ENCODE measurements at places on chromosomes 4 and X. TPM values are rescaled to one million over a fixed set of nuclear protein-coding genes. Genes with fewer than 3 reads are reported as not detected.

- no peak for DNase-seq
- peaks cover 13% of the 10 kb centered on the region for H3K27me3 ChIP-seq
- no peak overlapping the region for H3K4me3 ChIP-seq
- H3K27ac ChIP-seq = no peak overlapping the region
Measured at GRCh38 chrX:133786382-133786781, 199.0 kb downstream of the GPC3 start.

GRCh38 chrX:109352066-109352588 is 129.8 kb downstream of the GUCY2F start:
- H3K27ac ChIP-seq = no peak overlapping the region
- H3K27me3 ChIP-seq = peaks cover 5% of the 10 kb centered on the region
- H3K4me3 ChIP-seq = no peak overlapping the region
- no peak for DNase-seq
- H3K4me1 ChIP-seq = no peaks in the 10 kb centered on the region
- H3K36me3 ChIP-seq = no peaks in the 10 kb centered on the region

GRCh38 chr4:28774344-28774743 is 1913.7 kb downstream of the STIM2 start:
- no peaks in the 10 kb centered on the region for H3K36me3 ChIP-seq
- H3K4me1 ChIP-seq = 0 out of 2 replicates have a peak, but pooled peaks cover 2% of the 10 kb centered on the region
- no peak for DNase-seq

DNA sequence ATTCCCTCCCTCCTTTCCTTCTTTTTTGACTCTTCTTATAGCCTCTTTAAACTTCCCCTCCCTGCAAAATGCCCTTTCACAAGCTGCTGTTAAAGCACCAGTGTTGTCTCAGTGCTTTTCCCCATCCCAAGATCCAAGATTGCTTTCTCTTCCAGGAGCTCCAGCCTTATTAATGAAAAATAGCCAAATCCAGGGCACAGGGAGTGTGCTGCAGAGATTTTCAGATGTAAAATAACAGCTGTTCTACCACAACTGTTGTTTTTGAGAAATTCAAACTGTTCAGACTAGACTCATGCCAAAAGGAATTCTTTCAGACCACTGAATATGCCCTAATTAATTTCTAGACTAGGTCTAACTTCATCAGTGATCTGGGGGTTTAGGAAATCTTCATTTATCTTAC is 47.0 kb upstream of the GPC3 start:
- DNase-seq = no peak
- H3K27me3 ChIP-seq = no peaks in the 10 kb centered on the region
- no peak overlapping the region for H3K27ac ChIP-seq
- no peaks in the 10 kb centered on the region for H3K36me3 ChIP-seq
- no peaks in the 10 kb centered on the region for H3K4me1 ChIP-seq

- H3K4me1 ChIP-seq = peaks cover 12% of the 10 kb centered on the region
- H3K27ac ChIP-seq = no peak overlapping the region
- peaks cover 2% of the 10 kb centered on the region for H3K36me3 ChIP-seq
- no peaks in the 10 kb centered on the region for H3K27me3 ChIP-seq
- H3K4me3 ChIP-seq = peak overlapping the region; percentile 92
Measured at GRCh38 chr4:118350961-118351360, 1.8 kb downstream of the PRSS12 start.

- no peak overlapping the region for H3K27ac ChIP-seq
- H3K27me3 ChIP-seq = no peaks in the 10 kb centered on the region
Measured at GRCh38 chr4:93646233-93646930, 182.2 kb upstream of the ATOH1 start.

DNA sequence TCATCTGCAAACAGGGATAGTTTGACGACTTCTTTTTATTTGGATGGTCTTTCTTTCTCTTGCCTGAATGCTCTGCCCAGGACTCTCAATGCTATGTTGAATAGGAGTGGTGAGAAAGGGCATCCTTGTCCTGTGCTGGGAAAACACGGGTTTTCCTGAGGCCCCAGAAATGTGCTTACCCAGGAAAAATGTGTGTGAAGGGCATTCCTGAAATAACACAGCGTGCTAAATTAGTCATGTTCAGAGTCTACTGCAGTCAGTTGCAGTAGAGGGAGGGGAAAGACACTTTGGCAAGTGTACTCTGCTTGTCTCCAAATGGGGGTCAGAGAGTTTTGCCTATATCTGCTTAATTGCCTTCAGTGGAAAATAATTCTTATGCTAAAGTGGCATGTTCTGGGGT is 153.9 kb downstream of the CCNG2 start:
- no peaks in the 10 kb centered on the region for H3K36me3 ChIP-seq
- no peaks in the 10 kb centered on the region for H3K27me3 ChIP-seq
- no peak overlapping the region for H3K27ac ChIP-seq
- no peak overlapping the region for H3K4me3 ChIP-seq

DNA sequence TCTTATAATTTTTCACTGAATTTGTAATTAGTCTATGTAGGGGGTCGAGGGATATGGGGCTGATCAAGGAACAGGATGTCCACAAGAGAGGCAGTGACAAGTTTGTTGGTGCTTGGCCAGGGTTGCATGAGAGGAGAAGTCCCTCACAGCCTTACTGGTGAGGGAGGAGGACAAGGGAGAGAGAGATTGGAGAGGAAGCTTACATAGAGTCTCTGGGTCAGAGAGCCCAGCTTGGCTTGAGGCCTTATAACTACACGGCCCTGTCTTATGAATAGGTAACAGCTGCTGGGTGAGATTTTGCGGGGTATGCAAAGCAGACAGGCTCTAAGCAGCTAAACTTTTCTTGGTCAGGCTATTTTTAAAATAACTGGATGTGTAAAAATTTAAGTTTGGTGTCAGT is 37.9 kb upstream of the OTUD4 start:
- H3K27me3 ChIP-seq = peaks cover 2% of the 10 kb centered on the region
- no peak for DNase-seq
- H3K4me3 ChIP-seq = no peak overlapping the region
- H3K36me3 ChIP-seq = no peaks in the 10 kb centered on the region
- H3K4me1 ChIP-seq = no peaks in the 10 kb centered on the region

DNA sequence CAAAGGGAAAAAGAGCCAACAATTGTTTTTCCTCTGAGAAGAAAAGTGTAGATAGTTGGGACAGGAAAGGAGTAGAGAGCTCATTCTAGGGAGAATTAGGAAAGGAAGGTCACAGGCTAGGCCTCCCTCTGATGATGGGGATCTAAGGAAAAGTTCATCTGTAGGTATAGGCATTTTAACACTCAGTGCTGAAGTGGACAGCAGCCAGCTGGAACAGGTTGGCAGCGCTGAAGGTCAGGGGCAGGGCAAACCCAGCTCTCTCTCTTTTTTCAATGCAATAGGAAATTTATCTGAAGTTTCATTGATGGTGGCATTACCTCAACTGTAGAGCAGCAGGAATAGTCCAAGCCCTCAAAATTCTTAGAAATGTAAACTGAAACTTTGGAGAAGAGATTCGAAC is 98.5 kb upstream of the ETNPPL start:
- H3K36me3 ChIP-seq = no peaks in the 10 kb centered on the region
- DNase-seq = peak; percentile 24
- H3K4me3 ChIP-seq = no peak overlapping the region
- H3K4me1 ChIP-seq = no peaks in the 10 kb centered on the region

DNA sequence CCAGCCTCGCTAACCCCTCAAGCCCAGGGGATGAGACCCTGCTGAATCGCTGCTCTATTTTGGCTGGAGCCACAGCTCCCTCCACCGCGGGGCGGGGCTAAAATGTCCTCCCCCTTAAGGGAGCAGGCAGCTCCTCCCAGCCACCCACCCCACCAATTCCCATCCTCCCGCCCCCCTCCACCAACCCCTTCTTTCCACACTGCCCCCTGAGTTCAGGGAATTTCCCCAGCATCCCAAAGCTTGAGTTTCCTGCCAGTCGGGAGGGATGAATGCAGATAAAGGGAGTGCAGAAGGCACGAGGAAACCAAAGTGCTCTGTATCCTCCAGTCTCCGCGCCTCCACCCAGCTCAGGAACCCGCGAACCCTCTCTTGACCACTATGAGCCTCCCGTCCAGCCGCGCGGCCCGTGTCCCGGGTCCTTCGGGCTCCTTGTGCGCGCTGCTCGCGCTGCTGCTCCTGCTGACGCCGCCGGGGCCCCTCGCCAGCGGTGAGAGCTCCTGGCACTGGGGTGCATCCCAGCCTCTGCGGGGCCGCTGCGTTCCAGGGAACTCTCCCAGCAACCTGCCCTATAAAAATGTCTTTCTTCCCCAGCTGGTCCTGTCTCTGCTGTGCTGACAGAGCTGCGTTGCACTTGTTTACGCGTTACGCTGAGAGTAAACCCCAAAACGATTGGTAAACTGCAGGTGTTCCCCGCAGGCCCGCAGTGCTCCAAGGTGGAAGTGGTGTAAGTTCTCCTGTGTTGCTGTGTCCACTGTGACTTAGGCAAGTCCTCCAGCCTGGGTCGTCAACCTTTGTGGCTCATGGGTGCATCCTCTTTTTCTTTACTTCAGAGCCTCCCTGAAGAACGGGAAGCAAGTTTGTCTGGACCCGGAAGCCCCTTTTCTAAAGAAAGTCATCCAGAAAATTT is at the start of gene CXCL6:
TSS of gene CXCL6 (plus strand) at position 306 of the 907 bp plus-strand sequence. CDS start at position 379, 73 bp downstream.
- no peaks in the 10 kb centered on the region for H3K36me3 ChIP-seq
- DNase-seq = no peak
- H3K4me3 ChIP-seq = peak within 1 kb of the TSS; percentile 19
- peaks cover 13% of the 10 kb centered on the region for H3K27me3 ChIP-seq
- H3K27ac ChIP-seq = no peak within 1 kb of the TSS

The SNCA gene
- total RNA-seq = 0.56 TPM

The PCDH19 gene
- total RNA-seq = not detected

The HELQ gene
- total RNA-seq = 9.1 TPM

The TBC1D9 gene
- 16.9 TPM for total RNA-seq

The PCDH7 gene
- total RNA-seq = 44.1 TPM

The NPY5R gene
- total RNA-seq = not detected

The JADE1 gene
- total RNA-seq = 32.8 TPM

The L1CAM gene
- total RNA-seq = 0.36 TPM

The PPBP gene
- total RNA-seq = not detected
